ENCODE measurements at places on chromosomes 3 and 15.
A peak's percentile ranks its signal among the peaks of the same experiment; 100 is the strongest.

GRCh38 chr3:172982736-172983364 is 158.2 kb downstream of the SPATA16 start:
- DNase-seq, result no peak

- DNase-seq, result peak; percentile 72
These were observed 26.3 kb downstream of the LINGO1 start for GRCh38 chr15:77606142-77607034.

DNA sequence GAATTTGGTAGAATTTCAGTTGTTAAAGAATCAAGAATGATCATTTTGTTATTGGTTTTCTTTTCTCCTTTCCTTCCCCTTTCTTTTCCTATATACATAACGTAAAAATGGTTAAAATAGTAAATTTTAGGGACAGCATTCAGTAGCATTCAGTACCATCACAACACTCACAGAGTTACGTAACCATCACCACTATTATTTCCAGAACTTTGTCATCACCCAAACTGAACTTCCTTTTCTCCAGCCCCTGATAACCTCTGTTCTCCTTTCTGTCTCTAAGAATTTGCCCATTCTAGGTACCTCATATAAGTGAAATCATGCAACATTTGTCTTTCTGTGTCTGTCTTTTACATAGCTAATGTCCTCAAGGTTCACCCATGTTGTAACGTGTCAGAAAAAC is 165.3 kb downstream of the AKAP13 start:
- no peak for DNase-seq

- no peak for DNase-seq
These were observed 327.6 kb downstream of the FGF12 start for GRCh38 chr3:192399767-192400166.

DNA sequence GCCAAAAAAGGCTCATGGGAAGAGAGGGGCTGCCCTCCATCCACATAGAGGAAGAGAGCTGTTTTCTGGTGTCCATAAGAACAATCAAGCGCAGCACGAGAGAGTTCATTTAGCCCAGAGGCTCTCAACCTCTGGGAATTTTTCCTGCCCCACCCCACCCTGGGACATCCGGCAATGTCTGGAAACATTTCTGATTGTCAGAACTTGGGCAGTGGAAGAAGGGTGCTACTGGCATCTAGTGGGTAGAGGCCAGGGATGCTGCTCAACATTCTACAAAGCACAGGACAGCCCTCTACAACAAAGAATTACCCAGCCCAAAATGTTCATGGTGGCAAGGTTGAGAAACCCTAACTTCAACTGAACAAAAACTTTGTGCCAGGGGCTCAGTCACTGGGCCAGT is 92.9 kb downstream of the RAB11A start:
- no peak for DNase-seq

DNA sequence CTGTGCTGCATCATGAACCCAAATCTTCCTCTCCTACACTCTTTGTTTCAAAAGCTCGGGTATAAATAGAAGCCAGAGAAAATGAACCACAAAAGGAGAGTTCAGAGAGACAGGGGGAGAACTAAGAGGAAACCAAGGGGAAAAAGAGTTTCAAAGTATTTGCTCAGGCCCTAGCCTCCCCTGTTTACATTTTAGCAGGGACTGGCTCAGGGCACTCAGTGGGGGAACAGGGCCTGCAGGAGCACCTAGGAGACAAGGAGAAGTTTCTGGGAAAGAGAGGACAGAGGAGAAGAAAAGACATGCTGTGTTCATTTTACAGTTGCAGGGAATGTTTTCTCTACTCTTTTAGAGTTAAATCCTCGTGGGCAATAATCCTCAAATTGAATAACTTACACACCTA is 8.5 kb upstream of the IL17RD start:
- no peak for DNase-seq

DNA sequence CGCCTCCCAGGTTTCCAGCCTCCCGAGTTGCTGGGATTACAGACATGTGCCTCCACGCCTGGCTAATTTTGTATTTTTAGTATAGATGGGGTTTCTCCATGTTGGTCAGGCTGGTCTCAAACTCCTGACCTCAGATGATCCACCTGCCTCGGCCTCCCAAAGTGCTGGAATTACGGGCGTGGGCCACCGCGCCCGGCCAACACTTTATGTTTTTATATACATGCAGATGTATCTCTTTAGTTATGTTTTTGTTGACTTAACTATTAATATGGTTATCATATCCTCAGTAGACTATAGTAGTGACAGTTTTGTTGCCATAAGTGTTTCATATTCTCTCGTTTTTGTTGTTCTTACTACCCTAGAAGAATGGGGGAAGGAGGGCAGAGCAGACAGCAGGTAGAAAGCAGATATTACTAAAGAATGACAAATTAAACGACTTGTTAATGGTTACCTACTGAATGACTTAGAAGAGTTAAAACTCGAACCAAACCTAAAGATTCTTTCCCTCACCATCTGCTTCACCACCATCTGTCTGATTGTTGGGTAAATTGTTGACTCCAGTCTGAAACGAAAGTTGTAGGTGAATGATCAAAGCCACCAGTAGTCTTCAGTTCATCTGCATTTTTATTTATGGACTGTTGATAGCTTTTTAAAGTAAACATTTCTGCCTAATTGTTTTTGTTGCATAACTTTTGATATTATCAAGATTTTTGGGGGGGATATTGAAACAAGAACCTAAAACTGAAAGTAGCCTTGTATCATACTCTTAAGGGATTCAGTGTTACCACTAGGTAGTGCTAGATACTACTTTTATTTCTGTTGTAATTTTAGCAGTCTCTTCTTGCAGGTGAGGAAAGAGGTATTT is 89.3 kb downstream of the RASA2 start:
- no peak for DNase-seq

DNA sequence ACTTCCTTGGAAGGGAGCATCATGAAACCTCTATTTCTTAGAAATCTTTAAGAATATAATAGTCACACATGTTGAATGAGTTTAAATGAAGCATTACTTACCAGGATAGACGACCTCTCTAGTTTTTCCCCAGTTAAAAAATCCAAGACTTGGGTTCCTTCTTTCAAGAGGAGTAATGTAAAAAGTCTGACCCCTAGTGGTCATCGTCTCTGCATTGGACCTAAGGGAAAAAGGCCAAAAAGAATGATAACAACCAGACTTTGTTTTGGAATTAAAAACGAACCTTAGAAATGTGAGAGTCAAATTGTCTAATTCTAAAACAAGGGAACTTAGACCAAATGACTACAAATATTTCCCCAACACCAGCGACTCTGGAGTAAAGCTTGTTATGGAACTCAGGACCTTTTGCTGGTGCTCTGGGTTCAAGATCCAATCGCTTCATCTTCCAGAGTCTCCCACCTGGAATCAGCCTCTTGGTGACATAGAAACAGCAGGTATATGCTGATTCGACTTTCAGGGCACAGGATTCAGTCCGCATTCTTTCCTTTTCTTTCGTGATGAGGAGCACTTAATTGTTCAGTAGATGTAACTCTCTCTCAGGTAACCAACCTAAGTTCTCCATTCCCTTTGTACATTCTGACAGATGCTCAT is 214.8 kb upstream of the TPRG1 start:
- DNase-seq, result peak; percentile 58

GRCh38 chr3:149593418-149594160 is 64.2 kb downstream of the WWTR1 start:
- no peak for DNase-seq

Measured in mucosa of descending colon (tissue), 3 donors.